ENCODE measurements at places on chromosomes 6 and 20. TPM values are rescaled to one million over a fixed set of nuclear protein-coding genes. Genes with fewer than 3 reads are reported as not detected.

- DNase-seq, result peak; percentile 33
These were observed 2.7 kb upstream of the PLCB4 start for GRCh38 chr20:9066191-9066590.

The STK4 gene
- polyA plus RNA-seq, result 20.1 TPM

GRCh38 chr6:43995137-43995536 is 132.1 kb downstream of the MRPL14 start:
- no peak for DNase-seq

DNA sequence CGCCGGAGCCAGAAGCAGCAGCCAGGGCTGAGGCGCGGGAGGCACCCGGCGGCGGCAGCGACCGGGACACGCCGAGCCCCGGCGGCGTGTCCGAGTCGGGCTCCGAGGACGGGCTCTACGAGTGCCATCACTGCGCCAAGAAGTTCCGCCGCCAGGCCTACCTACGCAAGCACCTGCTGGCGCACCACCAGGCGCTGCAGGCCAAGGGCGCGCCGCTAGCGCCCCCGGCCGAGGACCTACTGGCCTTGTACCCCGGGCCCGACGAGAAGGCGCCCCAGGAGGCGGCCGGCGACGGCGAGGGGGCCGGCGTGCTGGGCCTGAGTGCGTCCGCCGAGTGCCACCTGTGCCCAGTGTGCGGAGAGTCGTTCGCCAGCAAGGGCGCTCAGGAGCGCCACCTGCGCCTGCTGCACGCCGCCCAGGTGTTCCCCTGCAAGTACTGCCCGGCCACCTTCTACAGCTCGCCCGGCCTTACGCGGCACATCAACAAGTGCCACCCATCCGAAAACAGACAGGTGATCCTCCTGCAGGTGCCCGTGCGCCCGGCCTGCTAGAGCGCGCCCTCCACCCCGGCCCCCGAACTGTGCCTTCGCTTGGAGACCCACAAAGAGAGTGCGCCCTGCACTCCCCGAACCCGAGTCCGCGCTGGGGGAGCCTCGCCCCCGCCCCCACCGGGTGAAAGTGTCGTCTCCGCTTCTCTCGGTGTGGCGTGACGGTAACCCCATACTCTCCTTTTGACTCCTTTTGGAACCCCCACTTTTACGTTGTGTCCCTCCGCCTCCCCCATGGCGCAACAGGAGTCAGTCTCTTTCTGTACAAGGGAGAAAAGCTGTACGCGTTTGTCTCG is 1.6 kb downstream of the INSM1 start:
- DNase-seq, result no peak

The C20orf144 gene
- 0.19 TPM for polyA plus RNA-seq

DNA sequence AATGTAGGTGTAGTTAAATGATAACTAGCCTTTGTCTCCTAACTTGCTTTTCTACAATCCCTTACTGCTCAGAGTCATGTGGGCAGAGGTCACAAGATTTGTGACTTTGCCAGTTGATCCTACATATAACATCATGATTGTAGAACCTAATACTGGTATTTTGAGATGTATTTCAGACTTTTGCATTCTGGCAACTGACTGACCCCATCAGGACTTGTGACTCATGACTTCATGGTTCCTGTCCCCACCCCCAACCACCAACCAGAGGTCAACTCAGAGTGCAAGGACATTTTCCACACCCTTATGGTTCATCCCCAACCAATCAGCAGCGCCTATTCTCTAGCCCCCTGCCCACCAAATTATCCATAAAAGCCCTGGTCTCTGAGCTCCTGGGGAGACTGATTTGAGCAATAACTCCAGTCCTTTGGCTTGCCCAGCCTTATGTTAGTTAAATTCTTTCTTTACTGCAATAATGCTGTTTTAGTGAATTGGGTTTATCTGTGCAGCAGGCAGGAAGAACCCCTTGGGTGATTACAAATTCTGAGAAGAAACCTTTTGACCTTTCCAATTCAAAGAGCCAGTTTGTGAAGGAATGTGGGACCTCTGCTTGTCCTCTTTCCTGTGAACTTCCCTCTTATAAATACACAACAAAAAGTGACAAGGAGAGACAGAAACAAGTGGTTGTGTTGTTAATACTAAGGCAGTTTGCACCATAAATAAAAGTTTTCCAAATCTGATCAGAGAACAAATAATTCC is 588.7 kb downstream of the UTRN start:
- no peak for DNase-seq

DNA sequence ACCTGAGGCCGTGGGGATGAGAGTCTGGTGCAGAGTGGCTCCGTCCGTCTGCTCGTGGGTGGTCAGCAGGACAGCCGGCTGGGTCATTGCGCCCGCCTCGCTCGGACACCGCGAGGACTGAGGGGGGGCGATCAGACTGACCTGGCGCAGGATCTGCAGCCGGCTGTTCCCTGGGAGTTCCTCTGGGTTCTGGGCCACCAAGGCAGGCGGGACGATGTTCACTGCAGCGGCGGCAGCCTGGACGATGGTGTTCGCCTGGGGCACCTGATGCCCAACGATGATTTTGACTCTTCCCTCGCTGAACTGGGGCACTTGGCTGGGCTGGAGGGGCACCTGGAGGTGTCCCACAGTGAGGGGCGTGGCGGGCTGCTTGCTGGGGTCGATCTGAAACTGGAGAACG is 39.2 kb downstream of the ZFP64 start:
- DNase-seq, result no peak

GRCh38 chr20:52461582-52461981 is 270.0 kb upstream of the ZFP64 start:
- no peak for DNase-seq

DNA sequence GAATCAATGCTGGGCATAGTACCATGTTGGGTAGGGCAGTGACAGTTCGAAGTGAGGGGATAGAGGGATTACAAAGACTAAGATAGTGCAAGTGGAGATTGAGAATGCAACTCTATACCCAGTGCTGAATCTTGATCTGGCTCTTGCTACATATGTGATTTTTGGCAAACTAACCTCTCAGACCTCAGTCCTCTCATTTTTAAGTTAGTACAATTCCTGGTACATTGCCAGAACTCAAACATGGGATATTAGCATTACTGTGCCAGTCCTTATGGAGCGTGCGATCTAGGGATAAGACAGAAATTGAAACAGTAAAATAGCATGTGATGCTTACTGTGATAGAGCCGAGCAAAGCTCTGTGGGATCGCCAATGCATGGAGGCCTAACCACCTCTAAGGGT is 188.4 kb downstream of the MTFR2 start:
- DNase-seq, result no peak

DNA sequence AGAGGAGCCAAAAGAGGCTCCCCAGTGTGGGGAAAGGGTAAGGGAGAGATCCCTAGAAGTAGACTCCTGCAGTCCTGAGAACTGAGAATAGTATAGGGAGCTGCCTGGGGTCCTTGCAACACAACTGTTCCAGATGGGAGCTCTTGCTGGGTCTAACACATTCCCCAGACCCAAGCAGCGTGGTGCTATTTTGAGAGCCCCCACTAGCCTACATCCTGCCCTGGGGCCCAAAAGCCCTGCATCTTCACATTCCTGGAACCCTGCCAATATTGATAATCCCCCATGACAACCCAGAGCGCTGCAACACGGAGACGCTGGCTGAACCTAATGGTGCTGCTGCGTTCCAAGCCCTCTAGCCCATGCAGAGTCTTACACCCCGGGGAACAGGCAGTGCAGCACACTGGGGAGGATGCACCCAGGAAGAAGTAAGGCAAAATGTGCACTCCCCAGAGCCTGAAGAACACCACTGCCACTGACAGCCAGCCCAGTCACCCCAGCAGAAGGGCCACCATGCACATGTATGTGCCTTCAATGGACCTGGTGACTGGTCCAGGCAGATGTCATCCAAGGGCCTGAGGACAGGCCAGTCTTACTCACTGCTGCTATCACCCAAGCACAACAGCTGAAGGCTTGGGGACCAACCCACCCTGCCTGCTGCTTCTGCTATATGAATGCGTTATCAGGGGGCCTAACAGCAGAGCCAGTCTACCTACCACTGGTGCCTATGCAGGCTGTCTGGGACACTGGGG is 7.0 kb upstream of the RNF217 start:
- DNase-seq, result no peak

DNA sequence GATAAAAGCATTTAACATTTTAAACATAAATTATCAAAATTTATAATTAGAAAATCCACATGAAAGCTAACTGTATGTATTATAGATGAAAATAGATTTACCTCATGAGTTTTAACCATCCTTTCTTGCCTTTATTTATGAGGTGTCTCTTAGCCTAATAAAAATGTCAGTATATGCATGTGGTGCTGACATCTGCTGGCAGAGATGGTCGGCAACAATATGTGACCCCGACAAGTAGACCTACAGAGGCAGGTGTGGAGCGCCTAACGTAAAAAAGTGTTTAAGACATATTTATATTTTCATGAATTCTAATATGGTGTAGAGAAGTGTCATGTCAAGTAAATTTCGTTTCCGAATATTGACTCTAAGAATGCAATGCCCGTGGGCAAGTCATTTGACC is 149.0 kb upstream of the FUT9 start:
- DNase-seq, result no peak

The RIMS1 gene
- polyA plus RNA-seq, result 2.3 TPM

All from left renal pelvis (tissue), 4 donors.